ENCODE measurements at places on chromosomes 13 and 19.

DNA sequence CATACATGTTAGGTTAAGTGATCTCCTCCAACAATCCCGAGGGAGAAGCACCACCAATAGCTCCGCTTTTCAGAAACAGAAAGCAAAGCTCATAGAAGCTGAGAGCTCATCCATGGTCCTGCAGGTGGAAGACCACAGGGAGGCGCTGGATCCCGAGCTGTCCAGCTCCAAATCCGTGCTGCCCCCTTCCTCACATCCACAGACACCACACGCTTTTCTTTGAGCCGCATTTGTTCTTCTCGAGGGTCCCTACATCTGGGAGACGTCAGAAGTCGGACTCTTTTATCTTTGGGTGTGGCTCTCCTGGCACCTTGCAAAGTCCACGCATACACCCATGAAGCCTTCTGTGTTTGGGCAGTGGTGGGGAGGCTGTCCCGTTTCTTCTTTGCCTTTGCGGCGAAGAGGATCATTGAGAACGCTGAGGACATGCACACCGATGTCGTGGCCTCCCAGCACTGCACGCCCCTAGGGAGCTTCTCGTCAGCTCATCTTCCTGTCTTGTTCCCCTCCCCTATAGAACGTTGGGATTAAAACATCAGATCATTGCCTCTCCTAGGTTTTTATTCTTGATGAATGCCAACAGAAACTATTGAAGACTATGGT is 184.8 kb downstream of the TEX29 start:
- DNase-seq, result no peak

- no peak for DNase-seq
Measured at GRCh38 chr13:99312493-99312883, 5.3 kb upstream of the GPR183 start.

DNA sequence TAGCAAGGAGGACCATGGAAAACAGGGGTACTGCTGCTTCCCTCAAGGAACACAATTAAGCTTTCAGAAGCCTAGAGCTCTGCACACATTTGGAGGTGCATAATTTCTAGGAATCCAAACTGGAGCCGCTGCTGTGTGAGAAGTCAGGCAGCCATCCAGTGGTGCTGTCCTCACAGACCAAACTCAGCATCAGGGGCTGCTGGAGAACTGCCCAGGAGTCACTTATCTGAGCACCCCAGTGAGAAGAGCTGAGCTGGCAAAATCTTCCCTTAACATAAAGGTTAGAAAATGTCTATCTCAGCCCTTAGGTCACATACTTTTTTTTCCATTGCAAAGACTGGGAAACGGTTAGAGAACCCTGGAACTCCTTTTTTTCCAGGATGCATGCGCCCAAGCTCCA is 72.8 kb downstream of the ATP7B start:
- DNase-seq, result no peak

DNA sequence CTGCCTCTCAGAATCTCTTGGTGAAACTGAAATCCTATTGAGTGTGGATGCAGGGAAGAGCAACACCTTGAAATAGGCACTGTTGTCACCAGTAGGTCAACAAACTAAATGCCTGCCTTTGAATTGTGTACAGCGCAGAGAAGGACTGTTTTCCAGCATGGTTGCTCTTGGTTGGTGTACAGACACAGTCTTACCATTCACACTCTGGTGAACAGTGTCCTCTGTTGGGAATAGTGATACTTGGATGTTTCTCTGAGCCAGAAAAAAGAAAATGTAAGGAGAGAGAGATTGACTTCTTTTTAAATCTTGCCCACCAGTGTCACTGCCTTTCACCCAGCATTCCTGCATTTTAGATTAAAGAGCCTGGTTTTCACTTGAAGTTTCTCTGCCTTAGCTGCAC is 179.7 kb downstream of the STK24 start:
- DNase-seq, result no peak

GRCh38 chr13:107742544-107742943 is 472.8 kb downstream of the LIG4 start:
- no peak for DNase-seq

- peak; percentile 7 for DNase-seq
Measured at GRCh38 chr19:56309511-56310185, 5.0 kb downstream of the ZSCAN5A start.

DNA sequence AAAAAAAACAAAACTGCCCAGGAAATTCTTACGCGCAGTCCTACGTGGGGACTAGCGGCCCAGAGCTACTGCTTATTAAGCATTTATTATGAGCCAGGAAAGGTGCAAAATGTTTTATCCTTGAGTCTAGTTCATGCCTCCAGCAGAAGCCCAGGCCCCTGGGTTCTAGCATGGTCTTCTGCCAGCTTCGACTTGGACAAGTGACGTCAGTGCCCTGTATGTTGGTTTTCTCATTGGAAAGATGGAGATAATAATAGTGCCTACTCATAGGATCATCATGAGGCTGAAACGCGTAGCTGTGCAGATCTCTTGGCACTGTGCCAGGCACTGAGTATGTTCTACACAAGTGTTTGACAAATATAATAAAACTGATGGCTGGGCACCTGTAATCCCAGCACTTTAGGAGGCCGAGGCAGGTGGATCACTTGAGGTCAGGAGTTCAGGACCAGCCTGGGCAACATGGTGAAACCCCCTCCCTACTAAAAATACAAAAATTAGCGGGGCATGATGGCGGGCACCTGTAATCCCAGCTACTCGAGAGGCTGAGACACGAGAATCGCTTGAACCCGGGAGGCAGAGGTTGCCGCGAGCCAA is 12.4 kb upstream of the SULT2B1 start:
- no peak for DNase-seq

DNA sequence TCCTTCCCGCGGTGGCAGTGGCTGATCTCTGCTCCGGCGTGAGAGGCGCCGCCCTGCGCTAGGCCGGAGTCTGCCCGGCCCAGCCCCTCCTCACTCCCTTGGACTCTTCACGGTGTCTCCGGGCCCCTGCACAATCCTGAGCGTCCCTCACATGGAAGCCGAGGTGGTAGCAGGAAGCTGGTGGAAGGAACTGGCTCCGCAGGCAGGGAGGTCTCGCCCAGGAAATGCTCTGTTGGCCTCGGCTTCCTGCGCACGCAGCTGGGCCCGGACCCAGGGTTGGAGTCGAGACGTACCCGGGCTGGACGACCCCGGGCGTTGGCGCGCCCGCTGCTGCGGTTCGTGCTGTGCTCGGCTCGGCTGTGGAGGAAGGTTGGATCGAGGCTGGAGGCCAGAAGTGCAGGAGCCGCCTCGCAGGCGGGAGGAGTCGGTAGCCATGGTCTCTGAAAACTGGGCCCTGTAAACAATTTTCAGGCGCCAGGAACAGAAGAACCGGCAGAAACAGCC is 46.3 kb downstream of the ZNF724 start:
- no peak for DNase-seq

GRCh38 chr13:114071410-114071809 is 61.0 kb downstream of the RASA3 start:
- no peak for DNase-seq

GRCh38 chr13:71801781-71802180 is 65.2 kb downstream of the DACH1 start:
- DNase-seq, result no peak

DNA sequence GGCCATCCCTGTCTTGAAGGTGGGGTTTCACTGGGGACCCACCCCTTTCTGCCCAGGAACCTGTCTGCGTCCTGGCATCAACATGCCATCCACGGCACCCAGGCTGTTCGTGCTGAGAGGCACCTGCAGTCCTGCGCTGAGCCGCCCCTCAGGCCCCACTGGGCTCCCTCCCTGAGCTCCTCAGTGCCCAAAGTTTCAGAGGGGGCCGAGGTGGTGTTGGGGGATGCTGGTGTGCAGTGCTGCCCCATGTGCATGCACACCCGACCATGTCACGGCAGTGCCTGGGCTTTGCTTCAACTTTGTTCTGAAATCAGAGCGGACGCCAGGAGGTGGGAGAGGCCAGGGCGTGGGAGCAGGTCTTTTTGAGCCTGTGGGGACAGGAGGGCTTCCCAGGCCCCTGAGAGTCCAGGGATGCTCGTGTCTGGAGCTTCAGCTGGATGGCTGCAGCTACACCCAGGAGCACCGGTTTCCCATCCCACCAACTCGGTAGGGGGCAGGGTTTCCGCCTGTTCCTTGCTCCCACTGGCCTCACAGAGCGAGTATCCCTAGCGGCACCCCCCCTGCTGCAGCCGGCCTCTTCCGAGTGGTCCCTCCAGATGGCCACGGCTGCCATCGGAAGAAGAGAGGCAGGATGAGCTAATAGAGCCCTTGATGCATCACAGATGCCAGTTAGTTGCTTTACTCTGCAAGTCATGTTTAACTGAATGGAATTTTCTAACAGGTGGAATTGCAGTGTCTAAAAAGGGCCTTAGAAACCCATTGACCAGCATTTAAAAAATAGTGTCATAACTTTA is 44.0 kb downstream of the WDFY2 start:
- DNase-seq, result no peak

GRCh38 chr19:39413272-39413910 is 922 bp downstream of the PLEKHG2 start:
- DNase-seq, result no peak

- no peak for DNase-seq
Measured at GRCh38 chr13:33763021-33763420, 54.9 kb upstream of the RFC3 start.

DNA sequence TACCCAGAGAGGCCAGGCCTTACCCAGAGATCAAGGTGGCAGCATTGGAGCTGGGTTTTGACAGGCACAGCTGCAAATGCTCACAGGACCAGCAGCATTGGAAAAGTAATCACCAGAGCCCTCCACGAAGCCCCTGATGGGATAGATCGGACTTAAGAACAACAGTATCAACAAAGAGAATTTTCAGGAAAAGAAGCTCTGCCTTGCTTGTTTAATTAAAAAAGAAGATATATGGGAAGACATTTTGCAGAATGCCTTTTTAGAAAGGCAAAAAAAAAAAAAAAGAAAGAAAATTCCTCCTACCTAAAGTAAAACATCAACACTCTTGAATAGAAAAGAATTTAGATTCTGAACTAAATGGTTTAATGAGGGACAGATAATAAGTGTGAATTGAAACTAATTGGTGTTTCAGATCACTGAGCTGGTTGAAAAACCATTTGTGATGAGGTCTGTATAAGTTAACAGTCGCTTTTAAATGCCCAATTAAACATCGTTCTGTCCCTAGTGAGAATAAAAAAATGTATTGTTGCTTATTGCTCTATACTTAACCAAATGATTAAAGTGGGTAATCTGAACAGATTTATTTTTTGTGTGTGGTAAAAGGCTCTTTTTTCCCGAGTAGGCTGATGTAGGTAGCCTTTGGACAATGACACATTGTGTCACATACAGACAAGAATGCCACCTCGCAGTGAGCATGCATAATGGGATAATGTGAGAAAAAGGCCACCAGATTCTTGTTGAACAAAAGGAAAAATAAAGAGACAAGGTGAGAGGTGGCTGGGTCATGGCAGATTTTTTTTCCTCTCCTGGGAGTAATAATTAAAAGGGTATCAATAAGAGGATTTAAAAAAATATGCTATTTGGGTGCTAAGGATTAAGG is 93.0 kb upstream of the ARGLU1 start:
- no peak for DNase-seq

- no peak for DNase-seq
Measured at GRCh38 chr13:75579529-75579928, 29.9 kb downstream of the UCHL3 start.

DNA sequence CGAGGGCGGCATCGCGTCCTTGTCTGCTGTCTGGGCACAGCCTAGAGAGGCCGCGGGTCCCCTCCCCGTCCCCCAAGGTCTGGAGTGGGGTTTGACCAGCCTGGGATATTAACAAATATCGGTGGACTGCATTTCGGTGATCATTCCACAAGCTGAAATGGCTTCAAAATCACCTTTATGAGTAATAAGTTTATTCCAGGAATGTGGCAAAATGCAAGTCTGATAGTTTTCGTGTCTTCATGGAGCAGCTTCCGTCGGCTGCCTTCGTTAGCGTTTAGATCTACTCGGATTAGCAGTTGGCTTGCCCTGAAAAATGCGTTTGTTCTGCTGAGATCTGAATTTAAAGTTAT is 1.1 kb upstream of the GJA3 start:
- no peak for DNase-seq

GRCh38 chr13:50375792-50376191 is 360.5 kb downstream of the KCNRG start:
- no peak for DNase-seq

DNA sequence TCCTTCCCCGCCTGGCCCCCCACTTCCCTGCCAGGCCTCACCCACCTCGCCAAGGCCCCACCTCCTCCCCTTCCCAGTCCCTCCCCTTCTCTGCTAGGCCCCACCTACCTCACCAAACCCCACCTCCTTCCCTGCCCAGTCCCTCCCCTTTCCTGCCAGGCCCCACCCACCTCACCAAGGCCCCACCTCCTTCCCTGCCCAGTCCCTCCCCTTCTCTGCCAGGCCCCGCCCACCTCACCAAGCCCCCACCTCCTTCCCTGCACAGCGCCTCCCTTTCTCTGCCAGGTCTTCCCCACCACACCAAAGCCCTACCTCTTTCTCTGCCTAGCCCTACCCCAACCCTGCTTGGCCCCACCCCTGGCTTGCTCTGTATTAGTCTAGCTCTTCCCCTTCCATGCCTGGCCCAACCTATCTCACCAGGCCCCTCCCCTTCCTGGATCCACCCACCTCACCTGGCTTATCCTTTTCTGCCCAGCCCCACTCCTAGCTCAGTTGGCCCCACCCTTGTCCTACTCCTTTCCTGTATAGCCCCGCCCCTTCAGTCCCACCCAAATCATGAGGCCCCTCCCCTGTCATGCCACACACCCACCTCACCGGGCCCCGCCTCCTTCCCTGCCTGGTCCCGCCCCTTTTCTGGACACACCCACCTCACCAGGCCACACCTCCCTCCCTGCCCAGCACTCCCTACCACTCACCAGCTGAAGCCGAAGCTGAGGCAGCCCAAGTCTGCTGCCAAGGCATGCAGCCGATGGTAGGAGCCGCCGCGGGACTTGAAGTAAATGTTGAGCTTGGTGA is 16.2 kb downstream of the CERS1 start:
- DNase-seq, result no peak

GRCh38 chr13:40564342-40565001 is 102.0 kb downstream of the FOXO1 start:
- DNase-seq, result no peak

GRCh38 chr13:113060557-113061270 is 44.9 kb upstream of the F7 start:
- DNase-seq, result no peak

GRCh38 chr19:19758164-19758563 is 25.3 kb upstream of the ZNF14 start:
- no peak for DNase-seq

- DNase-seq, result no peak
Measured at GRCh38 chr13:76214001-76214400, 577.9 kb downstream of the LMO7 start.

DNA sequence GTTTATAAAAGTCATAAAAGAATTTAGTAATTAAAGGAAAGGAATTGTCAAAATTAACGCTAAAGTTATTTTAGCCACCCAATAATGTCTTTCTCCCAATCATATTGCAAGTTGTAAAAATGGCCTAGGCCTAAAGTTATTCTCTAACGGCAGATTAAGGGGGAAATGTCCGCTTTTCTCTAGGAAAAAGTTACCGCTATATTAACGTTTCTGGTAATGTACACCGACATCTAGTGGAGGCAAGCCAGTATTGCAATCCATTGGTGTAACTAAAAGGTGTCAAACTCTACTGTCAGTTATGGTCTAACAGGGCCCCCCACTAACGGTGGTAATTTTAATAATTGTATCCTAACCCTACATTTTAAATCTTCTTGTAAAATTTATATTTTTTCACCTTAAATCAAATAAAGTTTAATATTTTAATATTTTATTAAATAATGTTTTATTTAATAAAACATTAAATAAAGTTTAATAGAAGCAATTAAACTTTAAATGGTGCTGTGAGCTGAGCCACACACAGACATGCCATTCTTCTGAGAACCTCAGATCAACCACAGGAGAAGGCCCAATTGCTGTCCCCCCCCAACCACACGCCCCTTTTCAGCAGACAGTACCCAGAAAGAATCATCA is 35.9 kb upstream of the ZSCAN5A start:
- peak; percentile 50 for DNase-seq

- no peak for DNase-seq
Measured at GRCh38 chr13:92804346-92804745, 422.3 kb upstream of the GPC6 start.

All from CD4-positive, alpha-beta T cell treated with Interleukin-6 at 100 ng/mL for 8 hours (primary cell).